Natural killer cell (primary cell): ENCODE measurements at places on chromosomes 16 and 17. TPM values are rescaled to one million over a fixed set of nuclear protein-coding genes. Genes with fewer than 3 reads are reported as not detected.

CCDC144A gene
- 4.5 TPM for total RNA-seq

VWA3A gene
- total RNA-seq = 0.28 TPM

CASKIN1 gene
- total RNA-seq = not detected

SGCA gene
- total RNA-seq = not detected

DNA sequence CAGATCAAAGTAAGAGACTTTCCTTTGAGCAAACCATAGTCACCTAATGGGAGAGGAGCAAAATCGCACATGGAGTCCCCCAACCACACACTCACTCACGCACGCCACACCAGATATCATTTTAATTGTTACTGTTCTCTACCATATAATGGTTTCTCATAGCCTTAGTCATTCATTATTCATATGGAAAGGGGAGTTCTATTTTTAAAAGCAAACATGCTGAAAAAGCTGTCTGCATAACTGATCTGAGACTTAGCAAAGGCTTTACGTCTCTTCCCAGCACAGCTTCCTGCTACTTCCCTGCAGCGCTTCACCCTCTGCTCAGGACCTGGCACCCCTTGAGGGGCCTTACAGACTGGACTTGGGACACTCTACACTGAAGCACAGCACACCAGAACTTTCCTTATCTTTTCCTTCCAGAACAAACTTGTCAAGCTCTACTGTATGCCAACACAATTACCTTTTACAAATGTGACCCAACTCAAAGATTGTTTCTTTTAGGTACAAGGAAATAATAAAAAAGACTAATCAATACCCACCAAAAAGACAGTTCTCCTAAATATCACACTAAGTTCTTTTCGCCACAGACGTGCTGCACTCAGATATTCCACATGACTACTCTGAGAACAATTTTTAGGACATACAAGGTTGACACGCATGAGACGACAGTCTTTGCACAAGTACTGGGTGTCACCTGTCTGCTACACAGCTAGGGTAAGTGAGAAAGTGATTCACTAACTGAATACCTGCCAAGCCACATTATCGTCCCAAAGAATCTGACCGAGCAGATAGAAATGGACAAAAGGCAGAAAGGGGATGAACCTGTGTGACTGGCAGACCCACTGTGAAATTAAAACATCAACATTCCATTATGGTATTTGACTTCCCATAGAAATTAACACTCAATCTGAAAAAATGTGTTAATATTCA, 21.5 kb downstream of the SRP68 start:
- no peak for DNase-seq
- no peak overlapping the region for H3K27ac ChIP-seq
- no peaks in the 10 kb centered on the region for H3K27me3 ChIP-seq
- H3K4me1 ChIP-seq = no peaks in the 10 kb centered on the region
- peaks cover 76% of the 10 kb centered on the region for H3K36me3 ChIP-seq

DNA sequence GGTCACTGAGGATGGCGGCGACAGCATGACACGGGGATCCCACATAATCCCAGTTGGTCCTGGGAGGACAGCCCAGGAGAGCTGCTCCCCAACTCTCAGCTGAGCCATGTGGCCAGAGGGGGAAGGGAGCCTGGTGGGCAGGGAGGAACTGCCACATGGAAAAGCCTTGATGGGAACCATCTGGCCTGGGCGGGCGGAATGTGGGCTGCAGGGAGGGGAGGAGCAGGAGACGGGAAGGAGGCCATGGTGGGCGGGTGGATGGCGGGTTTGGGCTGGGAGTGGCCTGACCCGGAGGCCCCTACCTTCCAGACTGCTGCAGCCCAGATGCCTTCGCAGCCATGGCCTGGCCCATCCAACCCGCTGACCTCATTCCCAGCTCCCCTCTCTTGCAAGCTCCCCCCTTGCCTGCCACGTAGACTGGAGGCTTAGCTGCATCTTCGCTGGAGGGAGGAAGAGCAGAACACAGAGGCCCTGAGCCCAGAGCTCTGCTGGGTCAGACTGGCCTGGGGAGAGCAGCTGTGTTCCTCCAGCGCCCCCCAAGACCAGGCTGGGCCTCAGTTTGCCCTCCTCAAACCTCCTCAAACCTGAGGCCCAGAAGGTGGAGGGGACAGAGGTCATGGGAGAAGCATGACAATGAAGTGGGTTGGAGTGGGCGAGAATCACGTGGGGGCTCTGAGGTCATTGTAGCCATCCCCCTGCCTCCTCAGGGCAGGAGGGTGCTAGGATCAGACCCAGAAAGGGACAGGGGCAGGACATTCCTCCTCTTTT, 8.2 kb upstream of the COL1A1 start:
- peaks cover 17% of the 10 kb centered on the region for H3K4me1 ChIP-seq
- no peaks in the 10 kb centered on the region for H3K36me3 ChIP-seq
- peaks cover 6% of the 10 kb centered on the region for H3K27me3 ChIP-seq
- H3K27ac ChIP-seq = no peak overlapping the region
- no peak overlapping the region for H3K4me3 ChIP-seq

DNA sequence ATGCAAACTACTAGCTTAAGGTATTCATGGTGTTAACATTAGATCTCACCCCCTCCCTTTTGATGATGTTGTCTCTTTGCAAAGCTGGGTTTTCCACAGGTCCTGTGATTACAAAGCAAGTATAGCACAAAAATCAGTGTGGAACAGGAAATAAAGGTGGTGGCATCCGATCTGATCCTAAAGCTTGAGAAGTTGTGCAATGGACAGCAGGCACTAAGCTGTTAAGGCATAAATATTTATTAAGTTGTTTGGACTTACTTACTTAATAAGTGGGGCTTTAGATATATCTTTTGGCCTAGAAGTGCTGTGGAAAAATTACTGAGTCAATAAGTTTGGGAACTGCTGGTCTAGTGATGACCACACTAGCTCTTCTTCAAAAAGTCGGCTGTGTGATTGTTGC, 5.0 kb downstream of the GLP2R start:
- no peak for DNase-seq
- H3K36me3 ChIP-seq = no peaks in the 10 kb centered on the region
- H3K27ac ChIP-seq = no peak overlapping the region
- peaks cover 5% of the 10 kb centered on the region for H3K27me3 ChIP-seq
- no peak overlapping the region for H3K4me3 ChIP-seq
